ENCODE measurements at places on chromosomes 1 and 21.
A peak's percentile ranks its signal among the peaks of the same experiment; 100 is the strongest.

DNA sequence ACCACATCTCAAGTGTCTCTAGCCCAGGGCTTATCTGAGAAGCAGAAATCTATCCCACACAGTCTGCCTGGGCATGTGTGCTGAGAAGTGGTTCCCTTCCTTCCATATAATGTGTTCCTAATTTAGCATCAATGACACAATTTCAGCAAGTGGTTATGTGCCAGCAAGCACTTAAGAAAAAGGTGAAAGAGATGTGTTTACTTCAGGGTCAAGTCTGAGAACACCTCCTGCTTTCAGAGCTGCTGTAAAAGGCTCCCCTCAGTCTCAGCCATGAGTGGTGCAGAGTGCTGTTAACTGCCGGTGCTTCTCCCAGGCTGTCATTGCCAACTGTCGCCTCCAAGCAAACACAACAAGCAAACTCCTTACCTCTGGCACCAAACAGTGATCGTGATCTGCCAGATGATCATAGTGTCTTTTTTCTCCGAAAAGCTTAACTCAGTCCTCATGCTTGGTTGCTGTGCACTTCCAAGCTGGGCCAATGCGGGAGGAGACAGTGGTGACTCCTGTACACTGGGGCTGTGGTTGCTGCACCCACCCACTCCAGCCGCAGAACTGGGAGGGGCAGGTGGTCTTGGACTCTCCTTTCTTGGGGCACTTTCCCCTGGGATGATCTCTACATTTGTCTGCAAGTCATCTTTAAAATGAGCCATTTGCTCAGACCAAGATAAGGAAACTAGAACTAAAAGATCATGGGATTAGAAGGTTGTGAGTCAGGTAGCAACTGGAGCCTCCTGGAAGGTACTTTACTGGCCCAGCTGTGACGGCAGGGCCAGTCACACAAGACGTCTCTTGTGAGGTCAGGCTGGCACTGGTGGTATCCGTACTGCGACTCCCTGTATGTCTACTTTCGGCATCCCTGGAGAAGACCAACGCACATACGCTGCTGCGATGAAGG lies 32.4 kb downstream of the ATP1A1 start:
- DNase-seq, result no peak

DNA sequence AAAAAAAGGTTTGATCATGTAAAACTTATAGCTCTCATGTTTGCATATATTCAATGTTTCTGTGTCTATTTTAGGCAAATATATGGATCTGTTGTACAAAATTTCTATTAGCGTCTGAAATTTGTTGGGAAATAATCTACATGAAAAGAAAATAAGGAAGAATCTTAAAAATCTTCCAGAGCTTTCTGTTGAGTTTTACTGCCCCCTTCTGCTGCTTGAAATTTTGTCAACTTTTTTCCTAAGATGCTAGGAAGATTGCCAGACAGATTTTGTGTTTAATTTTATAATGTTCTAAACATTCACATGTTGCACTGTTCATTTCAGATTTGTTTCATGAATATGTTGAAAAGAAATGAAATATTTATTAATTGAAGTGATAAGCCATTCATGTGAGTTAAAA lies 2.5 kb upstream of the PTGS2 start:
- DNase-seq, result no peak

GRCh38 chr1:7352364-7352763 lies 418.7 kb upstream of the VAMP3 start:
- DNase-seq, result no peak

DNA sequence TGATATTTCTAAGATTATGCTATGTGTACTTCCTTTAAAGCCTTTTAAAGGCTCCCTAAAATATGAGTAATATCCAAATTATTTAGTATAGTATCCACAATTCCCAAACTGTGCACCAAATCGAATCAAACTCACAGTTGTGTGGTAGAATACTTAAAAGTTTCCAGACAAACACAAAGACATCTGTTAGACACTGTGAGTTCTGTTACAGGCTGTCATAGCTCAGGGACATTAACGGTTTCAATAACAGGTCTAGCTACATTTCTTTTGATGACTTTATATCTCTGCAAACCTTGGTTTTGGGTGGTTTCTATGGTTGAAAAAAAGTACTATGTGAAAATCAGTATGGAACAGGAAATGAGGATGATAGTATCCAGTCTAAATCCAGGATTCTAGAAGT lies 36.9 kb upstream of the NEK7 start:
- DNase-seq, result no peak

GRCh38 chr1:236862615-236863211 lies 67.6 kb downstream of the MTR start:
- no peak for DNase-seq

- peak; percentile 60 for DNase-seq
These were observed 1.0 kb upstream of the FAM89A start for GRCh38 chr1:231040800-231041718.

GRCh38 chr1:197976368-197976767 lies 59.2 kb downstream of the LHX9 start:
- DNase-seq, result no peak

GRCh38 chr1:220325306-220325995 lies 53.2 kb upstream of the RAB3GAP2 start:
- no peak for DNase-seq

DNA sequence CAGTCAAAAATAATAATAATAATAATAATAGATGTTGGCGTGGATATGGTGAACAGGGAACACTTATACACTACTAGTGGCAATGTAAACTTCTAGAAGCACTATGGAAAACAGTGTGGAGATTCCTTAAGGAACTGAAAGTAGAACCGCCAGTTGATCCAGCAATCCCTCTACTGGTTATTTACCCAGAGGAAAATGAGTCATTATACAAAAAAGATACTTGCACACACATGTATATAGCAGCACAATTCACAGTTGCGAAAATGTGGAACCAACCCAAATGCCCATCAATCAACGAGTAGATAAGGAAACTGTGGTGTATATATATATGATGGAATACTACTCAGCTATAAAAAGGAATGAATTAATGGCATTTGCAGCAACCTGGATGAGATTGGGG lies 176.0 kb downstream of the PLPP3 start:
- DNase-seq, result no peak

DNA sequence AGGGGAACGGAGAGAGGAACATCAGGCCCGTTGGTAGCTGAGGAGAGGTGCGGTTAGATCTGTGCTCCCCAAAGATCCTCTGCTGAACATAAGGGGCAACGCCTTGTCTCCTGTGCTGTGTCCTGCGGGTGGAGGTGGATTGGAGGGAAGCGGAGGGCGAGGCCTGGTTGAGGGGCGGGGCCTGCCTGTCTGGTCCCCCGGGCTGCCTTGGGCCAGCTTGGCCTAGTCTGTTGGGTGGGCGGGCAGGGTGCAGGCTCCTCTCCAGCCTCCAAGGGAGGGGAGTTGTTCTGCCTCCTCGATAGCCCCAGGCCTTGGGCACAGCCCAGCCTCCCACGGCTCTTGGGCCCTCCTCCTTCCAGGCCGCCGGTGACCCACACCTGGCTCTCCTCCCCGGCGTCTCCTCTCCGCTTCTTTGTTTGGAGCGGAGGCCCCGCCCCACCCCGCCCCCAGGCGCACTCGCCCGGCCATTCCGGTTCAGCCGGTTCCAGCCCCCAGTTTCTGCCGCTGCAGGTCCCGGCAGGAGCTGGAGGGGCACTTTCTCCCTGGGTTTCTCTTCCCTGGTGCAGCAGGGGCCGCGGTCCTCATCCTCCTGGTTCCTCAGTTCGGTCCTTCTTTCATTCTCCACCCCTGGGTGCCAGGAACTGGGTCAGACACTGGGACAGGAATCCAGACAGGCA lies 19.4 kb downstream of the PTPRF start:
- DNase-seq, result peak; percentile 91
